ENCODE measurements at places on chromosomes 4 and X.

DNA sequence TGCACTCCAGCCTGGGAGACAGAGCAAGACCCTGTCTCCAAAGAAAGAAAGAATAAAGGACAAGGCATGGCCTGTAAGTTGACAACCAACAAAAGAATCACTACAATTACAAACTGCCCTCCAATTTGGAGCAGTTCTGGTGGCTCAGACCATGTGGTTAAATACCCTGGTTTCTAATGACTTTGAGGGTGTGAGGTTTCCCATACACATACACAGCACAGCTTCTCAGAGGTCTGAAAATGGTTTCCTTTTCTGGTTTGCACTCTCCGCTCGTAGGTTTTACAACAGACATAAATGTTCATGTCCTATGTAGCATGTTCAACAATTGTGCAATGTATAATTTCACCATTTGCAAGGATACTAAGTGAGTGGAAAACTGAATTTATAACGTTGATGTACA lies 34.2 kb upstream of the MXRA5 start:
- DNase-seq: no peak

DNA sequence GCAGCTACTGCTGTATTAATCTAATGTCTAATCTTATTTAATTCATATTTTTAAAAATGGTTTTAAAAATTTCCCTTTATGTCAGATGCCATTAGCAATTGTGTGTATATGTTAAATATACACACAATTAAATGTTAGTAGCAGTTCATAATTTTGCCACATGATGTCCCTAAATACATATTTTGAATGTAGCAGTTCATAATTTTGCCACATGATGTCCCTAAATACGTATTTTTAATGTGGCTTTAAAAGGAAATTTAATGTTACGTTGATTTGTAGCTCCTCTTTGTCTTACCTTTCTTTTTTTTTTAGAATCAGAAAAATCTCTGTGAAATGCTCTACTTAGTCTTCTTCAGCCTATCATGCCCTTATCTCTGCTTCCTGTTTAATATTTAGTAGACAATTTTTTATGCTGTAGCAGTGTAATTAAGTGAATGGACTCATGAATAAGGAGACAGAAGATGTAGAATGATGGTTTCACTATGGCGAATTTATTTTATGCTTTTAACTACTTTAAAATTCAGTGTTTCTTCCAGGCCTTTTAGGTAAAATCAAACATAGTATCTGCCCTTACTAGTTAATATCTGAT lies 26.1 kb downstream of the RBM46 start:
- peak; percentile 48 for DNase-seq

DNA sequence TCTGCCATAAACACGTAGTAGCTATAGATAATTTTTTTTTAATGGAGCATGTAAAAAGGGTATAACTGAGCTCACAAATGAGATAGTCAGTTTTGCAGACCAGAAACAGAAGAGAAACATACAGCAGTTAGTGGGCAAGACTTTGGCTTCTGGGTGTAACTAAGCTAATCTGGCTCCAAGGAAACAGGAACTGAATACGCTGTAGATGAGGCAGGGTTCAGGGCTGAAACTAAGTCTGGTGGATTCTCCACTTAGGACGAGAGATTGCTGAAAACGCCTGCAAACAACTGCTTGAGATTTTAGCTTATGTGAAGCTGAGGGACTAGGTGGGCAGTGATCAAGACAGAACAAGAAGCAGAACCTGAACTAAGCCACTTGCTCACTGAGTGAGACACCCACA lies 91.7 kb downstream of the SMIM20 start:
- DNase-seq: no peak

DNA sequence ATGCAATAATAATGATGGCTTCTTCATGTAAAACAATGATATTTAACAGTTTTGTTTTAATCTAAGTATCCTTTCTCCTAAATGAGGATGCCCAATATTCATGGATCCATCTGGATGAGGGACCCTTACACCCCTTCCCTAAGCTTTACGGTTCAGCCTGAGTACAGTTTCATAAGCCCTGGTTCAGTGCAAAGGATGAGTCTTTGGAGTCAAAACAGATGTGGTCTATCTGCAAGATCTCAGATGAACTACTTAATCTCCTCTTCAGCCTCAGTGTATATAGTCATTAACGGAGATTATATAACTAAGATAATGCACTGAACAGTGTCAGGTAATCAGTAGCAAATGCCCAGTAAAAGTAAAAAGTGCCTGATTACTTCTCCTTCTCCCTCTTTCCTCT lies 22.1 kb downstream of the ANXA5 start:
- no peak for DNase-seq

DNA sequence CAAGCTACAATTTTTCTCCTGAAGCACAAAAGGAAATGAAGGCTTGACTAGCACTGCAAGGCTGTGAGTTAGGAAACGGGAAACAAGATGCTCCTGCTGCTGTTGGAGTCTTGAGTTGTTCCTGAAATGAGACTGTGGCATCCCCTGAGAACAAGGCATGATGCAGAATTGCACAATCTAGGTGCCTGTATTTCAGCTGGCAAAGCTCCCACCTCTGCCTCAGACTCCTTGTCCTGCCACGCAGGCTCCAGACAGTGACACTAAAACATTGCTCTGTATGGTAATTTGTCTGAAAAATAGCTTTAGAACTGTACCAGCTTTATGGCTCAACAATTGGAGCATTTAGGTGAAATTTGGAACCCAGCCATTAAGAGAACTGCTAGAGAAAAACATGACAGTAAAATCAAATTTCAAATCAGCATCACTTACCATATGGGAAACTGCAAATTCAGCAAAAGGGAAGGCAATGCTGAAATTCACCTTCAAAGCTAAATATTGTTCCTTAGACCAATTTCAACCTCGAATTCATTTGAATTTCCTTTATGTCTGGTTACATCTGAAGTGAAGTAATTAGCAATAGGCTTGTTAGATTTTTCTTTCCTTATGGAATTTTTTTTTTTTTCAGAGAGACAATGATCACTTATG lies 103.4 kb downstream of the MFAP3L start:
- no peak for DNase-seq

DNA sequence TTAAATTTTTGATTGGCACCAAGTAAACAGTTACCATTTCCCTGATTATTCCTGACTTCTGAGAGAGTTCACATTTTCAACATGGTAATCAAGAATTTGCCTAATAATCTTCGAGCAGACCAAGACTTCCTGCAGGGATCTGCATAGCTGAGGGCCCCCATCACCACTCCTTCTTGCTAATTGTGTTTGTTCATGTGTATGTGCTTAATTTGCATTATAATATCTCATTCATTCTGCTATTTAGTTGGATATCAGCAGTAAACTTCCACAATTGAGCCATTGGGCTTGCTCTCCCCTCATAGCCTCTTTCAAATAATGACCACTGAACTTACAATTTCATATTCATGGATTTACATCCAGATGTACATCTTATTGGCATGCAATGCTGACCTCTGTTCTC lies 292.5 kb downstream of the SPATA18 start:
- no peak for DNase-seq

DNA sequence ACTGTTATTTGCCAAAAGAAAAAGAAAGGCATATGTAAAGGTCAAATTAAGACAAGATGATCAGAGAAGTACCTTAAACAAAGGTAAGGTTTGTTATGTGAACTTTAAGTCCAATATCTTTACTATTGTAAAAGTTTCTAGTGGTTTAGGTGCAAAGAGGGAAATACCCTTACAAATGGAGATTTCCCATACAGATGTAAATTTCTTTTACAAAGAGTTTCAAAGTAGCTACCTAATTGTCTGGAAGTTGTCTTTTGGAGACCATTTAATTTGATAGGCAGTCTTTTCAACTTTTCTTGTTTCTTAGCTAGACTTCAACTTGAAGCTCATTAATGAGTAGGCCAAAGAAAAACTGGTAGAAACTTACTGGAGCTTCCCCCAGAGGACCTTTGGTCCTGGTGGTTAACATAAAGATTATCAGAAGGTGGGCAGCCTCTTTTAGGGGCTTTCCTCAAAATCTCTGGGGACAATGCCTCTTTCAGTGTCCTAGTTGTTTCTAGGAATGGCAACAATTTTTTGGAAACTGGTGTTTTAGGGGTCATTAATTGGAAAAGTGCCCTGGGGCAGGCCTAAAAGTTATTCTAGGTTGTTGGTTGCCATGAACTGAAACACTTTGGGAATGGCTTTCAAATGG lies 297.3 kb downstream of the GUCY2F start:
- DNase-seq: no peak

DNA sequence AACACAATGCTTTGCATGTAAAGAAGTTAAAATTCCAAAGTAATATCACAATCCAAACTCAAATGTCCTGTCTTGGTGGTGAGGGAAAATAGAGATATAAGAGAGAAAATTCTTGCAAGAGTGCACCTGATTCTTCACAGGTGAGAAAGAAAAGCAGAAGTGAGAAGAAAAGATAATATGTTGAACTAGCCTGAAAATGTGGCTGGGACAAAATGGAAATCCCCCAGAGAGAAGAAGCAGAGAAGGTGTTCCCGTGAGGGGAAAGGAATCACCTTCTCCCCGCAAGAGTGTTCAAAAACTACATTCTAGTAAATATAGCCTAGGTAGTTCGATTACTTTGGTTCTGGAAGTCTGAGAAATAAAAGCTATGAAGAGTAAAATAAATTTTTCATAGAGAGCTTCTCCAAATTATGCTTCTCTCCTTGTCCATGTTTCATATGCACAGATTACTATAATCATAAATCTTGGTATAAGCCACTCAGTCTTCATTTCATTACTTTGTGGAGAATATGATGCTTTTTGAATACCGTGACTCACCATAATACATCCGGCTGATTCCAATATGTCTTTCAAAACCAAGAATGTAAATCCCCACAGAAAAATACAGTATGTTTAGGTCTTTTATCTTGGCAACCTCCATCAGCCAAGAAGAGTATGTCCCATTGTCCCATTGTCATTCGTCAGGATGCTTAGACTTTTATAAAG lies 63.1 kb downstream of the COX18 start:
- DNase-seq: no peak

- DNase-seq: no peak
Measured at GRCh38 chr4:77344001-77344400, 187.0 kb downstream of the CCNG2 start.

GRCh38 chrX:15366506-15367352 lies 17.5 kb downstream of the VEGFD start:
- DNase-seq: no peak

DNA sequence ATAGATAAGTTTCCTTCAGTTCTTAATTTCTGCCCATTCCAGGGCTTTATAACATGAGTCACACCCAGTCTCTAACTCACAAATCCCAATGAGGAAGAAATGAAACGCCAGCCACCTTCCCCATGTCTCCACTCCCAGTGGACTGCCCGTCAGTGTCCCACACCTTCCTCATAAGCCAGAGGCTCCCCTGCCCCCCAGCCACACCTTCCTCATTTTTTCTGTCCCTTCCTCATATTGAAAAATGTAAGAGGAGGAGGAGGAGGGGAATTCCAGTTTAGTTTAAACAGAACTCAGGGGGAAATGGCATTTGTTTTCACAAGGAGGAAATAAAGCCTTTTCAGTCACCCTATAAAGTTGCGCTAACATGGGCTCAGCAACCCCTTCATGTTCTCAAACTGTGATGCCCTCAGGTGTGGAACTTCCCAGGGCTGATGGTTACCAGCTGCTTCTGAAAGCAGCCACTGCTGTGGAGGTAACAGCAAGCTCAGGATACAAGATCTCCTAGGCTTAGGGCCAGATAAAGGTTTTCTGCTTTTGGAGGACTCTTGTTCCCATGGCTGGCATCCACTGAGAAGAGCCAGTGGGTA lies 97.8 kb downstream of the PARM1 start:
- no peak for DNase-seq

DNA sequence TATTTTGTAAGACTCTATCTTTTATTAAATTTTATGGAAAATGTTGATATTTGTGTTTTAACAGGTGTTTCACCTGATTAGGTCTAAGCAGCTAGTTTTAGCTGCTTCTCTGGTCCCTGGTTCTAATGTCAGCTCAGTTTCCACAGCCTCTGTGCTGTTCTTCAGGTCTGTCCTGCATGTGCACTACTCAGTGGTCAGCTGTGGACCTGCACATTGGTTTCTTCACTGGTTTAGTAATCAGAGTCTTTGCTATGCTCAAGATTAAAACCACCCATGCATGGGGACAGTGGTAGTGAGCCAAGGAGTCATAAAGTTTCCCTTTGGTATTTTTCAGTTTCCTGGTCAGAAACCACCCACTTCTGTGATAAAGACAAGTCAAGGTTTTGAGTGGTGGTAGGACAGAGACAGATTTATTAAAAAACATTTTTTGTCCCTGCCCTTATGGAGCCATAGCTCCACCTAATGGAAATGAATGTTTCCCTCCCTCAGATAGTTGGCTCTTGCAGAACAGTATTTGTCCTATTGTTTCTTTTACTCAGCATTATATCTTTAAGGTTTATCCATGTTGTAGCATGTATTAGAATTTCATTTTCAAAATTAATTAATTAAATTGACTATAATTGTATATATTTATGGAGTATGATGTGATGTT lies 36.8 kb upstream of the VBP1 start:
- DNase-seq: peak; percentile 1

DNA sequence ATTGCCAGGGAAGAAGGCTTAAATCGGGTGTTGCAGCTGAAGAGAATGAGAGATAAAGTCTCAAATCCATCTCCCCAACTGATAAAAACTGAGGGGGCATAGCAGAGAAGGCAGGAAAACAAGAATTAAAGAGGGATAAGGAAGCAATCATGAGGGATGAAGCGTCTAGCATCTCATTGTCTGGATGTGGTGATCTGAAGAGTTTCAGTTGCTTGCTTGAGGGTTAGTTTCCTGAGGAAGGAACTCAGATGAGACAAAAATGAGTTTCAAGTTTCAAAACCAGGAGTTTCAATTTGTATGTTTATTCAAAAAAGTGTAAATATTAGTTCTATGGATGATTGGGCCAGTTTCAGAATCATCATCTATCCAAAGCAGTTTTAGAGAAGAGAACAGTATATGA lies 496.9 kb downstream of the RAB28 start:
- DNase-seq: no peak

- no peak for DNase-seq
Measured at GRCh38 chrX:8235026-8235425, 64.0 kb upstream of the VCX2 start.

DNA sequence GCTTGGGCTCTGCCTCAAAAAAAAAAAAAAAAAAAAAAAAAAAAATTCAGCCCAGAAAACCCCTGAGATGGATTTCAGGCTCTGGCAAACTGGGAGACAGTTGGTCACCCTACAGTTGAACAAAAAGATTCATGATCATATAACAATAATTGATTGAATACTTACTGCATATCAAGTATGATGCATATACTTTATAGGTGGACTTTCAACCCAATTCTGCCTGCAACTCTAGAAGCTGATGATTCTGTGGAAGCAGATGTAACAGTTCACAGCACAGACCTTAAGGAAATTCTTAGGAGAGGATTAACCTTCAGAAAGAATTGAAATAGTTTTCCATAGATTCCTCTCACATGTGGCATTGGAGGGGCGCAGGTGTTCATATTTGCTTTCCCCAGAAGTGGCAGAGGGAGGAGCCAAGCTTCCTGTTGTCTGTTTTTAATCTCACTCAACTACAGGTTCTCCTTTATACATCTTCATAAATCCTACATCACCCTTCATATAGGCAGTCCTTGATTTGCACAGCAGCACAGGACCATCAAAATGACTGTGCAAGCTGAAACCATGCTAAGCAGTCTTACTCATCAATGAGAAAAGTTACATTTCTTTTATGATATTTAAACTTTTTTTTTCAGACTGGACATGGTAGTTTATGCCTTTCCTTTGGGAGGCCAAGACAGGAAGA lies 149.4 kb upstream of the KLF3 start:
- no peak for DNase-seq

- DNase-seq: peak; percentile 40
Measured at GRCh38 chr4:39048311-39048710, 13.7 kb upstream of the KLHL5 start.
